ENCODE measurements at places on chromosomes 1 and 21. TPM values are rescaled to one million over a fixed set of nuclear protein-coding genes. Genes with fewer than 3 reads are reported as not detected.

GRCh38 chr1:21139601-21140000 is 37.1 kb downstream of the EIF4G3 start:
- no peak for DNase-seq
- peaks cover 4% of the 10 kb centered on the region for H3K4me1 ChIP-seq
- no peaks in the 10 kb centered on the region for H3K27me3 ChIP-seq
- peak overlapping the region; percentile 6 for H3K27ac ChIP-seq
- H3K36me3 ChIP-seq, result peaks cover 11% of the 10 kb centered on the region

DNA sequence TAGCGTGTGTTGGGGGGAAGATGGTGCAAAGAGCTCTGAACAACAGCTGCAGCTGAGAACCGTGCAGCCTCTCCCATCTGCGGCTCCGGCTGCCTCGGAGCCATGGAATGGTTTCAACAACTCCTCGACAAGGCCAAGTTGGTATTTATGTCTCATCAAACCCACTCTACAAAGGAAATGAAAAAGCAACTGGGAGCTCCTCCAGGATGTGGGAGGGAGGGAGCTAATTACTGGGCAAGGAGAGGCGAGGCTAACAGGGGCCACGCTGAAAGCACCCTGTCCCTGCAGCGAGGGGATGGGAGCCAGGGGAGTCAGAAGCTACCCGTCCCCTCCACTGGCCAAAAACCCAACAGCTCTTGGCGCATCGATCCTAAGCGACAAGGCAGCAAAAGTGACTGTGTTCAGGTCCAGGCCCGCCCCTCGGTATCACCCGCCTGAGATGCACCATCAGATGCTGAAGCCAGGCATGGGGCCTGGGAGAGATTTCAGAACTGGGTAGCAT is 63.1 kb downstream of the ACOT7 start:
- peak overlapping the region; percentile 13 for H3K27ac ChIP-seq
- DNase-seq, result peak; percentile 98
- H3K27me3 ChIP-seq, result no peaks in the 10 kb centered on the region
- H3K36me3 ChIP-seq, result no peaks in the 10 kb centered on the region
- H3K4me1 ChIP-seq, result peaks cover 18% of the 10 kb centered on the region

DNA sequence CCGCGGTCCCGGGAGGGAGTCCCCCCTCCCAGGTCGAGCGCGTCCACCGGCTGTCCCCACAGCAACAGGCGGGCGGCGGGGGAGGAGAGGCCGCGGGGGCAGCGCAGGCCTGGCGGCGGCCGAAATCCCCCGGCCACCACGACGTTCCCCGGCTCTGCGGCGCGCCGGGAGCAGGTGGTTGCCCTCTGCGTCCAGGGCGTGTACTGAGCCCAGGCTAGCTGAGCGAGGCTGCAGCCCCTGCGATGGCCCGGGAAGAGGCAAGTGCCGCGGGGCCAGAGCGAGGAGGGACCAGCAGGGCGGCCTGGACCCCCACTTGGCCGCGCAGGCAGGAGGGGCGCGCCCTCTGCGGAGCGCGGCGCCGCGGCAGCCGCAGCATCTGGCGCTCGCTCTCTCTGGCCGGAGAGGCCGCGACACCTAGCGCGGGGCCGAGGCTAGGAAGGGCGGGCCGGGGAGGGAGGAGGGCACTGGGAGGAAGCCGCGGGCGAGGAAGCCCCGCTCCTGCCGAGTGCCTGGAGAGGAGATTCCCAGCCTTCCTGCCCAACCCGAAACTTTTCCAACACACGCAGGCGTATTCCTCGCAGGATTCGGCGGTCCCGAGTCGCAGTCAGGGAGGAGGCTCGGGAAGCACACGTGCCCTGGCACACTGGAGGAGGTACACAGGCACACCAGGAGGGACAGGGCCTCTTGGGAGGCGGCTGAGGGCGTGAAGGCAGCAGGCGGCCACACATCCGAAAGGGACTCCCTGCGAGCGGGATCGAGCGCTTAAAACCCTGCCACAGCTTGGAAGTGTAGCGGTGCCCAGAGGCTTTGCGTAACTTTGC is 4.9 kb upstream of the PROX1 start:
- H3K36me3 ChIP-seq, result no peaks in the 10 kb centered on the region
- H3K27me3 ChIP-seq, result peaks cover 78% of the 10 kb centered on the region
- no peaks in the 10 kb centered on the region for H3K4me1 ChIP-seq
- DNase-seq, result peak; percentile 77

DNA sequence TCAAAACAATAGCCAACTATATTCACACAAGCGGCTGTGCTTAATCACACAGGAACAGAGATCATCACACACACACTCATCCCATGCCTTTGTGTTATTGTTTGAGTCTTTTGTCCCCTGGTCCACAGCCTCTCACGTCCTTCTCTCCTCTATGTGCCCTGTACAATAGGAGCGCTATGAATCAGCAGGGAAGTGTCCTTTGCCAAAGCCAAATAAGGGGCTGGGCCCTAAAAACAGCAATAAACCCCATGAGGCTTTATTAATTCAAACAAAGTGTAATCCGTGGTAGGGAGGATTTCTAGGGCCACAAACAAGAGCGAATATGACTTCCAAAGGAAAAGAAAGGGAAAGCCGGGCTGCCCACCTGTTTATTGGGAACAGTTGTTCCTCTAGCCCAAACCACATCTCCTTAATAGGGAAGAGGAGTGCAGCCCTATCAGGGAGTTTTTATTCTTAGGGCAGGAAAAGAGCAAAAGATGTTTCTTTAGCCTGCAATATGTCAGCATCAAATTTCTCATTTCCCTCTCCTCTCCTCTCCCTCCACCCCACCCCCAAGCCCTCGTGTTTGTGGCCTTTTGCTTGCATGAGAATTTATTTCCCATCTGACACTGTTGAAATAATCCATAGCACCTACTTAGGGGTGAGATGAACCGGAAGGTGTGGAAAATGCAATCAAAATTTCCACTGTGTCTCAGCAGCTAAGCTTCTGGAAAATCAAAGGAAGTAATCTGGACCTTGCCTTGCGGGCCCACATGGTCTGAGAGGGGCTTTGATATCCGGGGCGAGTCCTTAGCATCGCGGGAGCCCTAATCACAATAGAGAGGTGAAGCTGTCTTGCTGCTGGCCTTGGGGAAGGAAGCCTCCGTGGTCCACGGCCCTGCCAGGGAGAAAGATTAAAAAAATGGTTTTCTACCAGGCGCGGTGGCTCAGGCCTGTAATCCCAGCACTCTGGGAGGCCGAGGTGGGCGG is 45.3 kb upstream of the ITPKB start:
- H3K36me3 ChIP-seq, result no peaks in the 10 kb centered on the region
- peaks cover 1% of the 10 kb centered on the region for H3K4me1 ChIP-seq
- H3K27me3 ChIP-seq, result peaks cover 25% of the 10 kb centered on the region
- no peak overlapping the region for H3K27ac ChIP-seq
- no peak overlapping the region for H3K4me3 ChIP-seq

DNA sequence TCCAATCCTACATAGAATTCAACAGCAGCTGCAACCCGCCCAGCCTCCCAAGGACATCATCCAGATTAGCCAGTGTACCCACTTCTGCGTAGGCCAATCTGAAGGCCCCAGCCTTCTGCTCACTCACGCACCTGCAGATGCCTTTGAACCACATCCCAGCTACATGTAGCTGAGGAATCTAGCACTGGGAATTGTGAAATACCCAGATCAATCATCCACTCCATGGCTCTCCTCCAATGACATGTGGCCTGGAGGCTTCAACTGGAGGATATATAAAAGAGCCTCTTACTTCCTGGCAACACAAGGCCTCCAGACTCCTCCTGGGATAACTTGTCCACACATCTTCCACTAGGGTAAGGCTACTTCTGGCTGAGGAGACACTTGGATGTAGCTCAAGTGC is at the start of gene LCE6A:
Gene LCE6A (plus strand): TSS at position 301 of the 400 bp plus-strand sequence. CDS start 665 bp downstream, outside the sequence.
- H3K4me1 ChIP-seq, result no peaks in the 10 kb centered on the region
- no peak within 1 kb of the TSS for H3K4me3 ChIP-seq
- no peak within 1 kb of the TSS for H3K27ac ChIP-seq
- no peaks in the 10 kb centered on the region for H3K36me3 ChIP-seq

GRCh38 chr1:153520818-153521476 is 14.8 kb downstream of the S100A6 start:
- no peak overlapping the region for H3K27ac ChIP-seq
- no peak overlapping the region for H3K4me3 ChIP-seq
- no peaks in the 10 kb centered on the region for H3K27me3 ChIP-seq
- H3K36me3 ChIP-seq, result no peaks in the 10 kb centered on the region
- no peak for DNase-seq
- H3K4me1 ChIP-seq, result no peaks in the 10 kb centered on the region

- H3K27ac ChIP-seq, result no peak overlapping the region
- no peaks in the 10 kb centered on the region for H3K36me3 ChIP-seq
- H3K4me3 ChIP-seq, result no peak overlapping the region
Measured at GRCh38 chr1:84634536-84635205, 55.6 kb downstream of the SSX2IP start.

DNA sequence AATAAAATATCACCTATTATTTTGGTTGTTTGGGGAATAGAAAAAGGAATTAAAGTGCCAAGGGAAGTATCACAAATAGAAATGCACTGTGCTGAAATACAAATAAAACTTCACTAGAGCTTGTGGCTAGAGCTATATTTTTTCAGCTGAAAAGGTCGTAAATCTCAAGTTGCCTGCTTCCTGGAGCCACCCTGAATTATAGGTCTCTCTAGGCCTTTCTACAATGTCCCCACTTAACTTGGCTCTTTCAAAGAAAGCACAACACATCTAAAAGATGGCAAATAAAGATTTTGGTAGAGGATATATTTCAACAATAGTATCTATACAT is 5.0 kb upstream of the RNF2 start:
- no peak overlapping the region for H3K4me3 ChIP-seq
- peaks cover 4% of the 10 kb centered on the region for H3K27me3 ChIP-seq
- DNase-seq, result no peak

A3GALT2 gene
- under 0.01 TPM for total RNA-seq

All from osteoblast (primary cell).